ENCODE measurements at places on chromosomes 5 and 9. TPM values are rescaled to one million over a fixed set of nuclear protein-coding genes. Genes with fewer than 3 reads are reported as not detected.

The DIPK1B gene
- total RNA-seq = 21.4 TPM

The NUTM2F gene
- not detected for total RNA-seq

The QRFP gene
- total RNA-seq = not detected

The PIP5KL1 gene
- 0.85 TPM for total RNA-seq

The LRRC19 gene
- total RNA-seq = not detected

The APBA1 gene
- 3.0 TPM for total RNA-seq

The KCNIP1 gene
- 0.16 TPM for total RNA-seq

The NKD2 gene
- total RNA-seq = 3.7 TPM

The GARIN3 gene
- not detected for total RNA-seq

The OTP gene
- not detected for total RNA-seq

The GRXCR2 gene
- 1.1 TPM for total RNA-seq

The LCN15 gene
- 0.41 TPM for total RNA-seq

The ELOVL7 gene
- 0.19 TPM for total RNA-seq

The PRDM9 gene
- total RNA-seq = not detected

The RMI1 gene
- 5.2 TPM for total RNA-seq

The PCA3 gene
- not detected for total RNA-seq

The ANKRD31 gene
- total RNA-seq = 0.11 TPM

The CNTNAP3 gene
- 9.9 TPM for total RNA-seq

The ORM1 gene
- total RNA-seq = not detected

The RECK gene
- total RNA-seq = 5.4 TPM

The SLC46A2 gene
- not detected for total RNA-seq

The DMRTA1 gene
- total RNA-seq = 0.77 TPM

The WHRN gene
- 0.80 TPM for total RNA-seq

The SPINK7 gene
- total RNA-seq = not detected

The DNAH5 gene
- 0.14 TPM for total RNA-seq

The OXCT1 gene
- 234 TPM for total RNA-seq

The ZNG1A gene
- total RNA-seq = 14.1 TPM

The MAP3K1 gene
- 5.7 TPM for total RNA-seq

The PDCD1LG2 gene
- 2.0 TPM for total RNA-seq

The NMRK1 gene
- total RNA-seq = 13.8 TPM
